ENCODE measurements at places on chromosomes 11 and 22.

DNA sequence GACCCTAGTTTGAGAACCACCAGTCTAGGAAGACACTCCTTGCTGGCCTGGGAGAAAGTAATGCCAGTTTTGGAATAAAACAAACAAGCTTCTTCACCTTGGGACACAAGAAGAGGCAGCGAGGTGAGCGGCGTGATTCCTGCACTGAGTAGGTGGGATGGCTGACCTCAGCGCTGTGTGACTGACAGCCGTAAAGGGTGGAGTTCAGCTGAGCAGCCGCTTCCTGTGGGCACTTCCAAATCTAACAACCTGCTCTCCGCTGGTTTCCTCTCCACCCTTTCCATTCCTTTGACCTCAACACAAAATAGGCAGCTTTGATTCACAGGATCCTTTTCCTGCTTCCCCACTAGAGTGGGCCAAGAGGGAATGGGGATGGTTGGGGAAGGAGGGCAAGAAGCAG lies 45.8 kb downstream of the PC start:
- no peak overlapping the region for H3K4me3 ChIP-seq
- no peak for DNase-seq
- H3K36me3 ChIP-seq, result no peaks in the 10 kb centered on the region
- H3K27ac ChIP-seq, result peak overlapping the region; percentile 87

GRCh38 chr11:3205261-3206155 lies 13.1 kb downstream of the MRGPRG start:
- H3K36me3 ChIP-seq, result no peaks in the 10 kb centered on the region
- no peak for DNase-seq
- H3K4me1 ChIP-seq, result no peaks in the 10 kb centered on the region
- no peaks in the 10 kb centered on the region for H3K27me3 ChIP-seq
- no peak overlapping the region for H3K27ac ChIP-seq

DNA sequence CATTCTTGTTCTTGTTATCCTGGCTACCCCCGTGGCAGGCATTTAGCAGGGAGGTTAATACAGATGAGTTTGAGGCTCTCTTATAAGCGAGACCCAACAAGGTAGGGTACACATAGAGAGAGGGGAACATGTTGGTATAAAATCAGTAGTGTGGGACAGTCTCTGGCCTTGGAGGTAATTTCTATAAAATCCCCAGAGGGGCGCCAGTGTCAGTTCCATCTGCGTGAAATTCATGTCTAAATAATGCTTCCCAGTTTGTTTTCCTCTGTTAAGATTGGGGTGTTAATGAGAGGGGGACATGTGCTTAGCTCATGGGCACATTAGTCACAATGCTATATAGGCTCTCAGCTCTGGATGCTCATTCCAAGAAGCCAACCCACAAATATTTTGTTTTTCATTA lies 150.7 kb downstream of the MYO18B start:
- no peaks in the 10 kb centered on the region for H3K27me3 ChIP-seq
- no peaks in the 10 kb centered on the region for H3K36me3 ChIP-seq
- no peak overlapping the region for H3K4me3 ChIP-seq
- H3K4me1 ChIP-seq, result no peaks in the 10 kb centered on the region
- H3K27ac ChIP-seq, result no peak overlapping the region
- DNase-seq, result no peak

DNA sequence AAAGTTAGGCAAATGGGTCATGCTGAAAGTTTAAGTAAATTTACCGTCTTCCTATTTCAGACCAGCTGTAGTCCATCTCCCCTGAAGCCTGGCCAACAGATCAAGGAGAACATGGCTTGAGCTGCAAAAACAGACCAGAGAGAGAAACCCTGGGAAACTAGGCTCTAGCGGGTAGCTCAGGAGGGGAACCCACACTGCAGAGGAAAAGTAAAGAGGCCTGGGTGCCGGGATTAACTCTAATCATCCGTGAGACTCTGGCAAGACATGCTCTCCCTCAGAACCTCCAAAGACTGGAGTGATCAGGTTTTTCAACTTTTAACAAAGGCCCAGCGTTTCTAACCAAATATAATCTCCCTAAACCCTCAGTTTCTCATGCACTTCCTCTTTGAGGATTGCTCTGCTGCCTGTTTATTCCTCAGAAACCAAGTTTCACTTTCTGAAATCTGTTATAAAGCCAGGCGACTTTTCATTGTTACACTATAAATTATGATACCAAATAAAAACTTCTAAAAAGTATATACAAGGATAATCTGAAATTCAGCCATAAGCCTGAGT lies 67.5 kb downstream of the GAB2 start:
- H3K27me3 ChIP-seq, result no peaks in the 10 kb centered on the region
- DNase-seq, result no peak
- no peak overlapping the region for H3K4me3 ChIP-seq
- peak overlapping the region; percentile 89 for H3K27ac ChIP-seq
- no peaks in the 10 kb centered on the region for H3K4me1 ChIP-seq
- H3K36me3 ChIP-seq, result no peaks in the 10 kb centered on the region

- no peaks in the 10 kb centered on the region for H3K4me1 ChIP-seq
- H3K27me3 ChIP-seq, result no peaks in the 10 kb centered on the region
- H3K36me3 ChIP-seq, result no peaks in the 10 kb centered on the region
- no peak overlapping the region for H3K27ac ChIP-seq
- no peak for DNase-seq
Measured at GRCh38 chr11:115396533-115396932, 107.7 kb downstream of the CADM1 start.

- no peaks in the 10 kb centered on the region for H3K4me1 ChIP-seq
- no peaks in the 10 kb centered on the region for H3K36me3 ChIP-seq
- no peak overlapping the region for H3K4me3 ChIP-seq
- no peak for DNase-seq
- H3K27ac ChIP-seq, result no peak overlapping the region
Measured at GRCh38 chr11:9901943-9902342, 238.1 kb downstream of the SWAP70 start.

Measured in tibial nerve (tissue), 4 donors.